Common myeloid progenitor, CD34-positive (primary cell): ENCODE measurements at places on chromosomes 5 and 9.

DNA sequence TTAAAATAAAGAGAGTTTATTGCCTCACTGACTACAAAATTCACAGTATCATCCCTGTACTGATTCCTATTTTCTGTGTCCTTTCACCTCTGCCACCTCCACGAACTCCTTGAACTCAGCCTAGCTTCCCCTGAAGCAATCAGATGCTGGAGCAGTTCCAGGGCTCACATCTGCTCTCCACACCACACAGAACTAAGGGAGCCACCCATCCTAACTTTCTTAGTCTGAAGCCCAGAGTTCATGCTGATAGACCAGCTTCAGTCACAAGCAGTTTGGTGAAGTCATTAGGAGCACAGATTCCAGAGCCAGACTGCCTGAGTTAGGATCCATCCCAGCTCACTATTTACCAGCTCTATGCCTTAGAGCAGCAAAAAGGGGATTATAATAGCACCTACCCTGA, 15.6 kb upstream of the EPB41L4A start:
- no peak for DNase-seq

DNA sequence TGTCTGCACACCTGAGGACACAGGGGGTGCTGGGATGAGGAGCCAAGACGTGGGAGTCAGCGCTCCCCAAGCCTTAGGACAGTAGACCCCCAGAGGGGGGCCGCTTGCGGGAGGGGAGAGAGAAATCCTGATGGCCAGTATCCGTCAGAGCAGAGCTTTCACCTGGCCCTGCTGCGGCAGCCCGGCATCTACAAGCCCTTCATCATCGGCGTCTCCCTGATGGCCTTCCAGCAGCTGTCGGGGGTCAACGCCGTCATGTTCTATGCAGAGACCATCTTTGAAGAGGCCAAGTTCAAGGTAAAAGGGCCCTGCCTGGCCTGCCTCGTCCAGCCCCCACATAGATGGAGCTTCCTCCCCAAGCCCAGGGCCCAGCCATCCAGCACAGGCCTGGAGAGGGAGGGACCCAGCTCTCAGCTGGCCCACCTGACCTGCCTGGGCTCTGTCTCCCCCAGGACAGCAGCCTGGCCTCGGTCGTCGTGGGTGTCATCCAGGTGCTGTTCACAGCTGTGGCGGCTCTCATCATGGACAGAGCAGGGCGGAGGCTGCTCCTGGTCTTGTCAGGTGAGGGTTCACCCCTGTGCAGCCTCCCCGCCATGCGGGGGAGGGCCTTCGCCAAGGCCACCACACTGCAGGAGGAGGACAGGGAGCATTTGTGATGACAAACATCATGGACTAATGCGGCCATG, 6.7 kb downstream of the SLC2A8 start:
- DNase-seq, result no peak

DNA sequence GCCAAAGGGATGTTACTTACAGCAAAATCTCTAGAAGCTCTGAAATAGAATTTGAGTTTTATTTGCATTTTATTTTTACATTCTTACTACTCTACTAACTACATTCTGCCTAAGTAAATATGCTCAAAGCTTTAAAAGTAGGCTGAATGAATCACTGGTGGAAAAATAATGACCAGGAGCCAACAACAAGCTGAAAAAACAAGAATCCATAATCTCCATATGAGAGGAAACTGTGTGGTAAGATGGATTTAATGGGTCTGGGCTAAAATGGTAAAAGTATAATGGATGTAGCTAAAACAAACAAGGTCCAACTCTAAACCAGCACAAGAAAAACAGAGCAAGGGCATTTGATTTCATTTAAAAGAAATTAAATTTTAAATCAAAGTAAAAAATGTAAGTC, 525.8 kb upstream of the FTMT start:
- DNase-seq, result no peak

DNA sequence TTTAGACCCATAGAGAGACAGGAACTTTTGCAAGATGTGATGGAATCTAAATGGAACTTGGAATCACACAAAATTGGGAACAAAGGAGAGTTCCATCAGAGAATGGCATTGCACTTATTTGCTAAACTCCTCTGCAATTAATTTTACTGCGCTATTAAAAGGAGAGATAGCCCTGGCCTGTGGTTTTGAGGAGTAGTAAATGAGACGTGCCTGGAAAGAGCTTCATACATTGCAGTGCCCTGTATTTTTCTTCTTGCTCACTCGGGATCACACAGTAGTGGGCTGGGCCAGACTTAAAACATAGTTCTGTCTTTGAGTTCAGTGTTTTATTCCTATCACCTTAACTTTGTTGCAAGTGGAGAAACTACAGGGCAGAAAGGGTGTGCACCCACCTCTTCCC, 94.4 kb upstream of the SLC27A6 start:
- DNase-seq, result no peak

GRCh38 chr5:7794311-7794710, 56.6 kb downstream of the CFAP90 start:
- DNase-seq, result no peak
